ENCODE measurements at places on chromosomes 3 and 15.

DNA sequence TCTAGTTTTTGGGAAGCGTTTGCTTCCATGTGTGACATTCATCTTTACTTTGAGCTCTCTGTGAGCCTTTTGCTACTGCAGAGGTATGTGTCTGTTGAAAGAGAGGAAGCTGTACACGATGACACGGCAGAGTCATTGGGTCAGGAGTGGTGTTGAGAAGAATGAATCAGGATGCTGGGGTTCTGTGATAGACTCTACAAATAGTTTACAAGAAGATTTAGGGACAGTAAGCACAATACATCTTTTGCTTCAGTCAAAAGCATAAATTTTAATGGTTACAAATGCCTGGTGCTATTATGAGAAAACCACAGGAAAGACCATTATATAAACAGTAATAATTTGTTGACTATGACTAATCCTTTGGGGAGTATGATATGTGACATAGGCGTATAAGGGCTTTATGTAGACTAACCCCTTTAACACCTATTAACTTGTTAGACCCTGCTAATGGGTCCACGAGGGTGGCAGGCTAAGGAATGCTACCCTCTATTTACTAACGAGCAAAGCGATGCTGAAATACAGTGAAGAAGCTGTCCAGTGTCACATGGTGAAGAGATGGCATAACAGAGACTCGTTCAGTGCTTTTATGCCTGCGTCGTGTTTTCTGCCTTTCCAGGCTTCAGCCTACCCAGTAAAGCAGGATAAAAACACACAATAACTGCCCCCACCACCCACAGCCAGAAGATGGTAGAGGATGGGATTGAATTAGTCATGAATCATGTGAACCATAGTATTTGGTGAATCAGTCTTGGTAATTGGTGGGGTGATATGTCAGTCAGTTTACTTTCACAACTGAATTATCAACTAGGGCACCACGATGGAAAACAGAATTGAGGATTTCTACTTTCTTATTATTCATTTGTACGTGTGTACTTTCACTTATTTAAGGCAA, 118.8 kb downstream of the LPP start:
- DNase-seq: no peak

- no peak for DNase-seq
These were observed 47.1 kb downstream of the GOLIM4 start for GRCh38 chr3:168048414-168049330.

- no peak for DNase-seq
These were observed 23.2 kb downstream of the THSD4 start for GRCh38 chr15:71138473-71138872.

DNA sequence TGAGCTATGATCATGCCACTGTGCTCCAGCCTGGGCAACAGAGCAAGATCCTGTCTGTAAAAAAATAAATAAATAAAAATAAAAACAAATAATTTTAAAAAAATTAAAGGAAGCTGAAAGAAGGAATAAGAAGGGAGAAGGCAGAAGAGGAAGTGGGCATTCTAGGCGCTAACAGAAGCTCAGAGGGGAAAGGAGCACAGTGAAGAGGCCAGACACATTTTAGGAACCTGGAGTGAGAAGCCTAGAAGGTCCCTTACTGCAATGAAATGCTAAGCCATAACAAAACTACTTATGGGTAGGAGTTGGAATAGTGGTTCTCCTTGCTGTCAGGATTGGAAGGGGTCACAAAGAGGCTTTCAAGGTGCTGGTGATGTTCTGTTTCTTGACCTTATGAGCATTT, 64.0 kb downstream of the ITGB5 start:
- no peak for DNase-seq

GRCh38 chr3:64185436-64185835, 39.8 kb downstream of the PRICKLE2 start:
- DNase-seq: no peak

- DNase-seq: no peak
These were observed at the start of gene RAB6B for GRCh38 chr3:133895208-133896001. TSS of gene RAB6B (minus strand) at chr3:133895882. CDS start at chr3:133895466, 416 bp downstream.

GRCh38 chr3:186298876-186299275, 63.2 kb downstream of the DGKG start:
- DNase-seq: no peak

DNA sequence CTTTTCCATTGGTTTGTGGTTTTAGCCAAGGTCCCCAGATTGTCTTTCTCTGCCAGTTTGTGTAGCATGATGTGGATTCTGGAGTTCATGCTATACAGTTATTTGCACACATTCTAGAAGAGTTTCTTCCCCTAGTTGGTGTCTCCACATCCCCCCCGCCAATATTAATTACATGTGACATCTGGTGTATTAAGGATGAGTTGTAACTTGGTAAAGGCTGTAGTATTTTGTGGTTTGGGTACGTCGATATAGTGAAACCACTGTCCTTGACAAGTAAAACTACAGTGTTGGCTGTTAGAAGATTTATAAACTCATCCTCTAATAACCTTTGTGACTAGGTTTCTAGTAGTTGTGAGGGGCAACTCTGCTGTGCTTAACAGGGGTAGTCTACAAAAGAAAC, 23.7 kb upstream of the P4HTM start:
- DNase-seq: no peak

DNA sequence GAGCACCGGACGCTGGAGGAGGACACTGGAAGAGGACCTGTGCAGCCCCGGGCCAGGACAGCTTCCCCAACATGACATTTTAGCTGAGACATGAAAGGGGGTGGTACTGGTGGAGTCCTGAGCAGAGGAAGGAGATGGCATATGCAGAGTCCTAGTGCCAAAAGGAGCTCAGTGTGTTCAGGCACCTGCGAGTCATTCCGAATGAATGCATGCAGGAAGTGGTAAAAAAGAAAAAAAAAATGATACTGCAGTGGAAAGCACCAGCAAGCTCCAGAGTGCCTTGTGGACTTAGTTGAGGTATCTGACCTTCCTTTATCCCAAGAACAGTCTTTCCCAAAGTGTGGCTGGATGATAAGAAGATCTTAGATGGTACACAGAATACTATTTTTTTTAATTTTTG, 6.6 kb upstream of the ZNF148 start:
- DNase-seq: no peak

DNA sequence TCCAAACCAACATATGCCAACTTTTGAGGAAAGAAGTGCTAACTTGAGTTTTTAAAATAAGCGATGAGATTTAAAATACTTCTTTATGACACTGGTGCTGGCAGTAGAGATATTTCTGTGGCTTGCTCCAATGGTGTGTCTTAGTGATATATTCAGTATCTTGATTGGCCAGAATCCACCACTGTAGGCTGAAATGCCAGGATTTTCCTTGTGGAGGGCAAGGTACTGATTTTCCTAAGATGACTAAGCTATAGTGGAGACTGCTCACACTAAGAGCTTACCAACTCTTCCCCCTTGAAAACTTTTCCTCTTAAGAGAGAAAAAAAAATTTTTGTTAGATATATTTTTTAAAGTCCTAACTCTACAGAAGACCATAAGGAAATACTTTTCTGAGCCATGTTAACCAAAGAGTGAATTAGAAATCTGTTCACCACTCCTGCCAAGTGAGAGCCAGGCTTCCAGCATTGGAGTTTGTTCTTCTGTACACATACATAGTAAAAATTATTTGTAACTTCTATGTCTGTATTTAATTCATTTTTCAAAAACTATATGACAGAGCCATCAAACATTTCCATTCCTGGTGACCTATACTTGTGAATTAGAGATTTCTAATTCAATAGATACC, 109.1 kb downstream of the PPP2R3A start:
- no peak for DNase-seq

Measured in pulmonary artery endothelial cell (primary cell).